Renal cortical epithelial cell (primary cell): ENCODE measurements at places on chromosomes 2 and 18.

GRCh38 chr2:118350621-118351020, 262.4 kb downstream of the INSIG2 start:
- no peak for DNase-seq

DNA sequence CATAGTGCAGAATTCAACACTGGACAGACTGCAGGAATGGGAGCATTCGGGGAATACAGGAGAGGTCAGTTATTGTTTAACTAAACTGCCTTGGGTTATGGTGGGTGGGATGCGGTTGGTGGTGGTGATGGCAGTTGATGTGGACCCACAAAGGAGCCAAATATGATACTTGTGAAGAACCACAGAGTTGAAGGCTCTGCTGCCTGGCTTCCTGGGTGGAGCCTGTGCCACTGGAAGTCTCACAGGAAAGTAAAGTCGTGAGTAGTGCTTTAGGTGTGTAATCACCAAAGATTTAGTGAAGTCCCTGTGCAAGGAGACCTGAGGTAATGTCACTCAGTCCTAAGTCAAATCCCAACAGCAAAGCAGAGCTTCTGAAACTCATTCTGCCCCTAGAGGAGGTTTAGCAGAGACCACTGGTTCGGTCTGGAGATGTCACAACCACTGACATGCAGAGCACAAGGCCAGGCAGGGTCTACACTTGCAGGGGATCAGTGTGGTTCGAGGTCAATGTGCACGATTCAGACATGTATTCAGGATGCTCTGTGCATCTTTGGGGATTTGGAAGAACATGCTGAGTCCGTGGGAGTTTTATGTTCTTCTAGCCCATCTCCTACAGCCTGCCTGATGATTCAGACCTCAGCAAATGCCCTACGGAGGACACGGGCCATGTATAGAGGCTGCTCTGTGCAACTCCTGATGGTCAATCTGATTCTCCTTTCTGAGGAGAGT, 1150.9 kb downstream of the RPIA start:
- DNase-seq = no peak

DNA sequence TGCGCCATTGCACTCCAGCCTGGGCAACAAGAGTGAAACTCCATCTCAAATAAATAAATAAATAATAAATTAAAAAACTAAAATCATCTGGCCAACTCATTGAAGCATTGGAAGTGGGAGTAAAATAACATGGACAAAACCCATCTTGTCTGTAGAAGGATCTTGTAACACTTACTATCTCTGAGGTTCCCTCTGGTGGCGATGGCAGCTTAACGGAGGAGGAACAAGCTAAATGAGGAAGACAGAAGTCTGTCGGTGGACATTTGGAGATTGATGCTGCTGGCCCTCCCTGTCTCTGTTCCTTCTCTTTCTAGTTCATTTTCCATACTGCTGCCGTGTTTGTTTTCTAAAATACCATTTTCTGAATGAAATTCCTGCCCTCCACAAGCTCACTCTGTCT, 43.4 kb downstream of the ZCCHC2 start:
- peak; percentile 26 for DNase-seq

GRCh38 chr2:196440413-196440812, 199.1 kb upstream of the CCDC150 start:
- no peak for DNase-seq

GRCh38 chr2:96340493-96341414, 5.2 kb downstream of the NCAPH start:
- no peak for DNase-seq
